ENCODE measurements at places on chromosomes 5 and 9.
A peak's percentile ranks its signal among the peaks of the same experiment; 100 is the strongest.

- no peak for DNase-seq
These were observed 48.4 kb downstream of the C9orf50 start for GRCh38 chr9:129572517-129572916.

GRCh38 chr5:124030043-124030491 lies 518.1 kb downstream of the CSNK1G3 start:
- no peak for DNase-seq

- DNase-seq: no peak
These were observed 9.7 kb upstream of the SNX24 start for GRCh38 chr5:122835681-122836080.

- no peak for DNase-seq
These were observed 27.5 kb upstream of the LRRC14B start for GRCh38 chr5:163841-164240.

DNA sequence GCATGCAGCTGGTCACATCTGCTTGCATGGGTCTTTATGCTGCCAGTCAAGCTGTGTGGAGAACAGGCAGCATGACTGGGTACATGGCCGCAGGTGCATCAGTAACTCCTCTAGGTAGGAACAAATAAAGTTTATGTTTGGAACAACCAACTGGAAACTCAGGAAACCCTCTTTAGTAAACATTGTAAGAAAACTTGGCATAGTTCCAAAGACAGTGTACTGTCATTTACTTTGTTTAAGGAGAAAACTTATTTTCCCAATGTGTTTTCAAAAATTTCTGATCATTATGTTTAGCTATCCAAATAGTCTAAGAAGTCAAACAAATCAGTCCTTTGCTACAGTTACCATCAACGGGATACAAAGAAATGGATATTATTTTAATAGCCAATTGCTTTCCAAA lies 386.0 kb downstream of the CHSY3 start:
- no peak for DNase-seq

DNA sequence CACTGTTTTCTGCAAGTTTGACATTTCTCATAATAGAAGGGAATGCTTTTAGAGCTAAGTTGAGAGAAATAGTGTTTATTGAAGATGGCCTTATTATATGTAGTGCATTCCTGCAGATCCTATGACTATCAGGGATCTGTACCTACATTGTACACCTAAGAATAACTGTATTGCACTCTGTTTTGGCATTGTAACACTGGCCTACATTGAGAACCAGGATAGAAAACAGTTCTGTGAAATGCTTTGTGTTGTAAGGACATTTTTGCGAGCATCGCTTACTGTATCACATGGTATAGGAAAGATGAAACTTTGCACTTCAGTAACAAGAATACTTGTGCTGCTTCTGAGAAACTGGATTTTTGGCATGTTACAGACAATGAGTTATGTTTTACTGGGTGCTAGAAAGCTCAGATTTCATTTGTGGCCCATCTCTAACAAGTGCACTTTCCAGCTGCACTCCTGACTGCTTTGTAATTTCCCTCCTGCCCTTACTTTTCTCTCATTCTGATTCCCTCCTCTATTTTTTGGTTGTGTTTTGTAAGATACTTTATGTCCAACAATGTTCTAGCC lies 30.6 kb downstream of the C9orf85 start:
- peak; percentile 25 for DNase-seq

Data from BJ (cell line).